Stimulated activated CD8-positive, alpha-beta memory T cell treated with anti-CD3 and anti-CD28 coated beads, Interleukin-2, amount 100 ng/mL, for 1 hour (primary cell): ENCODE measurements at places on chromosomes 5 and 9.

GRCh38 chr9:136293476-136294077, 10.3 kb downstream of the CCDC187 start:
- DNase-seq, result no peak

DNA sequence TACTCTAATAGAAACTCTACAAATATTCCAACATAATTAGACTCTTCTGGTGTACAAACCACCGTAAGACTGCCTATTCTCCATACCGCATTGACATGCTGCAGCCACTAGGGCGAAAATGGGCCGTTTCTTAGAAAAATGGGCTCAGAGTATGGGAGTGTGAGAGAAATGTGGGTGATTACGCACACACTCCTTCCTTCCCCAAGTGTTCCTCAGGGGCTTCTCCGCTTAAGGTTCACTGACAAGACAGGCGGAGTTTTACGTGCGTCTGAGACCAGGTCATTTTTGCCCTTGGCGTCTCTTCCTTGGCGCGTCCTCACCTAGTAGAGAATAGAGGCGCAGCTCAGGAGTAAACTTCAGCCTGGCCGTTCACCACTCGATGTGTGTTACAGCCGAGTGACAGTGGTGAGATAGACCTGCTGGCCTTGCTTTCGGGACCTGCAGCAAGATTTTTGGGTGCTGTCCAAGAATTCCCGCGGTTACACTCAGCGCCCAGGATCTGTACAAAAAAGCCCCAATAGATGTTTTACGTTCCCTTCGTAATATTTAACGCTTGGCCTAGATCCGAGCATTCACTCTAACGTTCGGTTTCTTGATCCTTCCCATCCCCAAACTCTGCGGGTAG, 1.8 kb upstream of the NTRK2 start:
- DNase-seq, result no peak

DNA sequence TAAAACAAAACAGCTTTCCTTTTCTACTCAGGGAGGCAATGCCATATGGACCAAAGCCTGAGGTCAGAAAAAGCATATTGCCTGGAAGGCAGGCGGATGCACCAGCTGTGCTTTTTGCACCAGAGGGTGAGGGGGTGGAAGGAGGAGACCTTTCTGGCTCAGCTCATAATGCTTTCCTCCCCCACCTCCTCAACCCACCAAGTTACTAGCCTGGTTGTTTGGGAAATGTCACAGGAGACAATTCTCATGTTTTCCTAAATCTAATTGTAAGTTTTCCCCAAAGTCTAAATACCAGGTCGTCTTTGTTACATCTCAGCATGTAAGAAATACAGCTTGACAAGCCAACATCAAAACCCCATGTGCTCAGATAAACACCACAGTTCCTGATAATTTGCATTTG, 72.6 kb upstream of the DMRTA1 start:
- DNase-seq, result no peak

DNA sequence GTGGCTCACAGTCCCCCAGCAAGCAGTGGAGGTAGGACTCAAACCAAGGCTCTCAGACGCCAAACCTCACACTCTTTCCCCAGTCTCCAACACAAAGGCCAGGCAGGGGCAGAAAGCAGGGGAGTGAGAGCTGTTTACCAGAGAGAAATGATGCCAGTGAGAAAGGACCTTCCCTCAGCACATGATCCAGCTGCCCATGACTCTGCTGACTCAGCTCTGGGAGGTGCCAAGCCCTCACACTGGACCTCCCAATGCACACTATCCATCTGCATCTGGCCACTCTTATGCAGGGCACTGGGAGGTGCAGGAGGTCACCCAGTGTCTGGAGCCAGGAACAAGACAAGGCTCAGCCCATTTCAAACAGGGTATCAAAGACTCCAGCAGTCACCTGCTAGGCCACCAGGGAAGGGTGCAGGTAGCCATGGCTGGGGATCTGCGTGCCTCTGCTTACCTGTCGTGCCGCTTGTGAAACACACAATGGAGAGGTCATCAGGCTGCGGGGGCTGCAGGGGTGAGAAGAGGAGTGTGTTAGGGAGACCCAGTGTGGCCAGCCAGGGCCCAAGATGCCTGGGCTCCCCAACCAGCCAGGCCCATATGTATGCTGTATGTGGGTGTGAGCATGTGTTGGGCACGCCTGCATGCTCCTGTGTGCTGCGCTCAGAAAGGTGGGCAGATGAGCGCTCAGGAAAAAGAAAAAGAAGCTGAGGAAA, 26.3 kb downstream of the ACSL6 start:
- no peak for DNase-seq

DNA sequence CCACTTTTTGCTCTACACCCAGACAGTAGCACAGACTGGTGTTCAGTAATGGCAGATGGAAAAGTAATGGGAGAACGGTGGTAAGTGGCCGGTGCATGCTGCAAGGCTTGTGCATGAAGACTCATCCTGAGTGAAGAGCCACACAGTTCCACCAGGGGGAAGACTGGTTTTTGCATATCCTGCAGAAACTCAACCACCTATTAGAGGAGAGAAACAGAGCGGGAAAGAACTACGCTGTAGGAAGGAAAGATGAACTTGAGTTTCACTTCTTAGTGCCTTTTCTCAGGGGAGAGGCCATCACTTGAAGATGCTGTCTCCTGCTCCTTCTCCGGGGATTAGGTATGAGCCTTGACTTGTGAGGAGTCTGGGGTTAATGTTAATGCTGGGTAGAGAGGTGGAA, 9.4 kb upstream of the PRSS3 start:
- no peak for DNase-seq

- DNase-seq, result no peak
Observed at GRCh38 chr5:142547445-142548380, 138.2 kb downstream of the FGF1 start.

DNA sequence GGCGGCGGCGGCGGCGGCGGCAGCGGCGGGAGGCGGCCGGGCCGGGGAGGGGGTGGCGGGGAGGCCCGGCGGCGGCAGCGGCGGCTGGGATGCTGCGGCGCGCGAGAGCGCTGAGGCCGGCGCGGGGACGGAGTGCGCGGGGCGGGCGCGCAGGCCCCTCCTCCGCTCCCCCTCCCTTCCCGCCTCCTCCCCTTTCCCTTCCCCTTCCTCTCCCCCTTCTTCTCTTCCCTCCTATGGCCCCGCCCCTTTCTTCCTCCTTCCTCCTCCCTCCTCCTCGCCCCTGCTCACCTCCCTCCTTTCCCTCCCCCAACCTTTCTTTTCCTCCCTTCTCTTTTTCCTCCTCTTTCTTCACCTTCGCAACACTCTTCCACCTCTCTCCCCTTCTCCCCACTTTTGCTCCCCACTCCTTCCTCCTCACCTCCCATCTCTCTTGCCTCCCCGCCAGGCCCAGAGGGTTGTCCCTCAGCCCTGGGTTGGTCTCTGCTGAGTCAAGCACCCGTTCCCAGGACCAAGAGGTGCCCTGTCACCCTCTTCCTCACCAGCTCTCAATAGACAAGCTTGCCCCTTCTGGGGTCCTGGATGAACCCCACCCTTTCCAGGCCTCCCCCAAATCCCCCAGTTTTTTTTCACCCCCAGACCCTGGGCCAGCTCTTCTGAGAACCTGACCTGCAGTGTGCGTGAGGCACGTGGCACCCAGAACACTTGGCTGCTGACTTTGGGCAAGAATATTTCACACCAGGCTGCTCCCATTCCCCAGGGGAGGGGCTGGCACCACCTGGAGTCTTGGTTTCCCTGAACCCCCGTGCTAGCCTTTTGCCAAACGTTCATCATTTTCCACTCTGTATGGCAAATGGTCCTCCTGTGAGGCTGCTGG, at the start of gene SEMA4D:
TSS of gene SEMA4D (minus strand) at position 136 of the 874 bp plus-strand sequence. CDS start 92,657 bp downstream, outside the sequence.
- no peak for DNase-seq

- no peak for DNase-seq
Observed at GRCh38 chr5:159548517-159548916, 218.2 kb upstream of the IL12B start.

- no peak for DNase-seq
Observed at GRCh38 chr9:121509180-121509579, 9.5 kb upstream of the GGTA1 start.

DNA sequence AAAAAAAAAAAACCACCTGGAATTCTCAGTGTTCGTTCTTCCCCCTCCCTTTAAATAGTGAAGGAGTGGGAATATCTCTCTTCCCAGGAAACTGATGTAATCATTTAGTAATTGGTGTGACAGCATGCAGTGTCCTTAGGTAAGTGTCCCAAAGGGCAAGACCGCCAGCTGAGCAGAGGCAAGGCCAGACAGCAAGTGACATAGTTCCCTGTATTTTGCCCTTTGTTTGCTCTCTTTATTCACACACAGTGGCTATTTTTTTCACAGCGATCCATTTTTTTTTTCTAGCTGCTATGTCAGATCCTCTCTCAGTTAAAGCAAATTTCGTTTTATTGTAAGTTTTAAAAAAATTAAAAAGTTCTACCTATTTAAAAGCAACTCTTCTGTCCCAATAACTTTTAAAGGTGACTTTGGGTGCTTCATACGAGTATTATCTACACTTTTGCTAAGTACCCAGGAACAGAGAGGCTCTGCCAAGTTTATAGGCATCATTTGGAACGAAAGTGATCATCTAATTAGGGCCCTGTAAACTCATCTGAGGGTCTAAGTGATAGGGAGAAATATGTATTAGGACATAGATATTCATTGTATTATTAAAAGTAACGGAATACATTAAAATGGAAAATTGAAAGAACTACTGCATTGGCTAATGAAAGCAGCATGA, 98.2 kb upstream of the ALDH1A1 start:
- no peak for DNase-seq

GRCh38 chr5:35009657-35010056, 38.1 kb downstream of the AGXT2 start:
- no peak for DNase-seq

GRCh38 chr9:87872079-87872624, 10.5 kb upstream of the SPATA31E1 start:
- no peak for DNase-seq
